Aortic smooth muscle cell (primary cell): ENCODE measurements at places on chromosomes 13 and 19. TPM values are rescaled to one million over a fixed set of nuclear protein-coding genes. Genes with fewer than 3 reads are reported as not detected.

CD37 gene
- total RNA-seq, result not detected in 2 replicates

DPY19L3 gene
- 45.8 and 53.6 TPM in 2 replicates for total RNA-seq

ZNF865 gene
- 0.66 and 1.3 TPM in 2 replicates for total RNA-seq

TPTE2 gene
- not detected in 2 replicates for total RNA-seq

CKAP2 gene
- 26.4 and 31.8 TPM in 2 replicates for total RNA-seq

LRRC4B gene
- total RNA-seq, result under 0.01 and 0.12 TPM in 2 replicates

IFI30 gene
- 39.4 and 59.7 TPM in 2 replicates for total RNA-seq

MPHOSPH8 gene
- total RNA-seq, result 19.8 and 20.1 TPM in 2 replicates

TBC1D4 gene
- total RNA-seq, result 4.0 and 7.0 TPM in 2 replicates

FFAR3 gene
- not detected in 2 replicates for total RNA-seq

CD70 gene
- total RNA-seq, result not detected in 2 replicates

RNF225 gene
- total RNA-seq, result 0.12 and 0.26 TPM in 2 replicates

DKKL1 gene
- not detected in 2 replicates for total RNA-seq

MYO1F gene
- 0.13 and 0.19 TPM in 2 replicates for total RNA-seq

C19orf81 gene
- 0.53 and 0.62 TPM in 2 replicates for total RNA-seq

ZNF665 gene
- total RNA-seq, result 2.2 and 4.1 TPM in 2 replicates

TBXA2R gene
- total RNA-seq, result 4.0 and 6.3 TPM in 2 replicates

NAPSA gene
- total RNA-seq, result 0.06 and 0.13 TPM in 2 replicates

ZNF534 gene
- 0.25 TPM in 1 of 2 replicates, not detected in the other for total RNA-seq

FSD1 gene
- total RNA-seq, result 0.99 and 2.2 TPM in 2 replicates
